Psoas muscle (tissue), 8 donors: ENCODE measurements at places on chromosomes 5 and 9. TPM values are rescaled to one million over a fixed set of nuclear protein-coding genes. Genes with fewer than 3 reads are reported as not detected.

The PCDHA1 gene
- total RNA-seq = 0.10 TPM

The PCDHA8 gene
- total RNA-seq = not detected

DNA sequence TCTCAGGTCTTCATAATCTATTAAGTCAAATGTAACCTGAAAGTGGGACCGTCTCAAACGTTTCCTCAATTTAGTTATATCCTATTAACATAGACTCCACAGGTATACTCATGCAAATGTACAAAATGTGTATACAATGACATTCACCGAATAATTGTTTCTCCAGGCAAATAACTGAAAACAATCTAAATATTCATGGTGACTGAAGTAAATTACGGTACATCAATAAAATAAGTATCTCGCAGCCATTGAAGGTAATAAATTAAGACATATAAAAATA, 482 bp downstream of the IARS1 start:
- H3K27me3 ChIP-seq = no peaks in the 10 kb centered on the region
- H3K4me3 ChIP-seq = peak overlapping the region; percentile 92
- peak overlapping the region; percentile 92 for H3K27ac ChIP-seq
- peaks cover 19% of the 10 kb centered on the region for H3K4me1 ChIP-seq

GRCh38 chr5:31124026-31124425, 69.5 kb upstream of the CDH6 start:
- DNase-seq = no peak
- H3K27me3 ChIP-seq = no peaks in the 10 kb centered on the region
- no peaks in the 10 kb centered on the region for H3K36me3 ChIP-seq
- no peak overlapping the region for H3K4me3 ChIP-seq
- no peaks in the 10 kb centered on the region for H3K4me1 ChIP-seq
- H3K27ac ChIP-seq = no peak overlapping the region

The ACSL6 gene
- 0.53 TPM for total RNA-seq

GRCh38 chr5:132834057-132834456, 3.6 kb upstream of the SHROOM1 start:
- no peak overlapping the region for H3K4me3 ChIP-seq
- DNase-seq = no peak
- no peaks in the 10 kb centered on the region for H3K36me3 ChIP-seq
- H3K27ac ChIP-seq = no peak overlapping the region
- H3K4me1 ChIP-seq = peaks cover 5% of the 10 kb centered on the region
- H3K27me3 ChIP-seq = peaks cover 2% of the 10 kb centered on the region

- H3K27ac ChIP-seq = no peak overlapping the region
- H3K4me3 ChIP-seq = no peak overlapping the region
- H3K4me1 ChIP-seq = no peaks in the 10 kb centered on the region
- peaks cover 18% of the 10 kb centered on the region for H3K27me3 ChIP-seq
Measured at GRCh38 chr5:141001844-141002604, 35.7 kb downstream of the PCDHAC2 start.

GRCh38 chr5:174827558-174827957, 103.2 kb downstream of the MSX2 start:
- no peak overlapping the region for H3K27ac ChIP-seq
- H3K4me3 ChIP-seq = no peak overlapping the region
- H3K4me1 ChIP-seq = no peaks in the 10 kb centered on the region
- no peaks in the 10 kb centered on the region for H3K36me3 ChIP-seq
- H3K27me3 ChIP-seq = peaks cover 8% of the 10 kb centered on the region
- DNase-seq = no peak

DNA sequence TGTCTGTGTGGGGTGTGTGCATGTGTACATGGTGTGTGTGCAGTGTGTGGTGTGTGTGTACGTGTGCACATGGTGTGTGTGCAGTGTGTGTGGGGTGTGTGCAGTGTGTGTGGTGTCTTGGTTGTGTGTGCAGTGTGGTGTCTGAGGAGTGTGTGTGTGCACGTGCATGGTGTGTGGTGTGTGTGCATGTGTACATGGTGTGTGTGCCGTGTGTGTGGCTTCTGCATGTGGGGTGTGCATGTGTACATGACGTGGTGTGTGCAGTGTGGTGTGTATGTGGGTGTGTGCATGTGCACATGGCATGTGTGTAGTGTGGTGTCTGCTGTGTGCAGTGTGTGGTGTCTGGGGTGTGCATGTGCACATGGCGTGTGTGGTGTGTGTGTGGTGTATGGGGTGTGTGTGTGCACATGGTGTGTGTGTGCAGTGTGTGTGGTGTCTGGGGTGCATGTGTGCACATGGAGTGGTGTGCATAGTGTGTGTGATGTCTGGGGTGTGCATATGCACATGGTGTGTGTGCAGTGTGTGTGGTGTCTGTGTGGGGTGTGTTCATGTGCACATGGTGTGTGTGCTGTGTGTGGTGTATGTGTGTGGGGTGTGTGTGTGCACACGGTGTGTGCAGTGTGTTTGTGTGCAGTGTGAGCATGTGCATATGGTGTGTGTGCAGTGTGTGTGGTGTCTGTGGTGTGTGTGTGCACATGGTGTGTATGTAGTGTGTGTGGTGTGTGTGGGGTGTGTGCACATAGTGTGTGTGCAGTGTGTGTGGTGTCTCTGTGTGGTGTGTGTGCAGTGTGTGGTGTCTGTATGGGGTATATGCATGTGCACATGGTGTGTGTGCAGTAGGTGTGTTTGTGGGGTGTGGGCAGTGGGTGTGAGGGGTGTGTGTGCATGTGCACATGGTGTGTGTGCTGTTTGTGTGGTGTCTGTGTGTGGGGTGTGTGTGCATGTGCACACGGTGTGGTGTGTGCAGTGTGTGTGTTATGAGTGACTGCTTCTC, 40.6 kb upstream of the ZNG1F start:
- H3K4me1 ChIP-seq = no peaks in the 10 kb centered on the region
- no peak overlapping the region for H3K4me3 ChIP-seq
- H3K27ac ChIP-seq = no peak overlapping the region
- H3K27me3 ChIP-seq = no peaks in the 10 kb centered on the region
- DNase-seq = no peak

GRCh38 chr5:76714751-76715485, 1.0 kb upstream of the F2R start:
- DNase-seq = no peak
- H3K27ac ChIP-seq = no peak overlapping the region
- H3K4me3 ChIP-seq = peak overlapping the region; percentile 72

The NDUFA8 gene
- 140 TPM for total RNA-seq

The CDC20B gene
- total RNA-seq = not detected

The DBH gene
- not detected for total RNA-seq

The PLAC8L1 gene
- not detected for total RNA-seq

- H3K4me3 ChIP-seq = no peak overlapping the region
- H3K27ac ChIP-seq = no peak overlapping the region
- H3K27me3 ChIP-seq = no peaks in the 10 kb centered on the region
- no peaks in the 10 kb centered on the region for H3K36me3 ChIP-seq
- DNase-seq = no peak
Measured at GRCh38 chr9:78438211-78438610, 141.3 kb downstream of the PSAT1 start.
